ENCODE measurements at places on chromosomes 5 and 9. TPM values are rescaled to one million over a fixed set of nuclear protein-coding genes. Genes with fewer than 3 reads are reported as not detected.

DNA sequence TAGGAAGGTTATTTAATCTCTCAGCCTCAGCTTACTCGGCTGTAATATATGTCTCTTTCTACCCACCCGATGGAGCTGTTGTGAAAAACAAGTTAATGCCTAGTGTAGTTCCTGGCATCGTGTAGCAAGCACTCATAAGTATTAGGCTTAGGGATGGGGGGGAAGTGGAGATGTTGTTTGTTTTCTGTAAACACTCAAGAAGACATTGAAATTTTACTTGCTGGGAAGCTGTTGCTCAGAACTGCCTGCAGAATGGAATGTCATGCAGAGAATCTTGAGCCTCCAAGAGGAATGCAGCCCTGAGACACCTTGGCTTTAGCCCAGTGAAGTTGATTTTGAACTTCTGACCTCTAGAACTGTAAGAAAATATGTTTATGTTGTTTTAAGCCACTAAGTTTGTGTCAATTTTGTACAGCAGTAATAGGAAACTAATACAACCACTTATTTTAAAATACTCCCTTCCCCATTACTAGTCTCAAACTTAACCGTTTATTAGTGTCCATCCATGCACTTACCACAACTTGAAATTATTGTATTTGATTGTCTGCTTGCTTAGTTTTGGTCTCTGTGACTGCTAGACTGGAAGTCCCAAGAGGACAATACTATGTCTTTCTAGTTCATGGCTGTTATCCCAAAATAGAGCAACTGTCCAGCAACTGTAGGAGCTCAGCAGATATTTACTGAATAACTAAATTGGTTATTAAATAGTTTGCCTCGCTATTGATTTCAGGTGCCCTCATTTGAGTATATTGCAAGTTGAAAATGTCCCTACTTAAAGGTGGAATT is 53.8 kb downstream of the MFAP3 start:
- no peaks in the 10 kb centered on the region for H3K4me1 ChIP-seq
- no peaks in the 10 kb centered on the region for H3K36me3 ChIP-seq
- H3K27me3 ChIP-seq, result peaks cover 25% of the 10 kb centered on the region
- H3K27ac ChIP-seq, result no peak overlapping the region
- no peak overlapping the region for H3K4me3 ChIP-seq

GRCh38 chr9:2170722-2171121 is 155.6 kb downstream of the SMARCA2 start:
- H3K4me3 ChIP-seq, result no peak overlapping the region
- no peaks in the 10 kb centered on the region for H3K4me1 ChIP-seq
- H3K36me3 ChIP-seq, result peaks cover 80% of the 10 kb centered on the region
- H3K27ac ChIP-seq, result no peak overlapping the region
- DNase-seq, result no peak

DNA sequence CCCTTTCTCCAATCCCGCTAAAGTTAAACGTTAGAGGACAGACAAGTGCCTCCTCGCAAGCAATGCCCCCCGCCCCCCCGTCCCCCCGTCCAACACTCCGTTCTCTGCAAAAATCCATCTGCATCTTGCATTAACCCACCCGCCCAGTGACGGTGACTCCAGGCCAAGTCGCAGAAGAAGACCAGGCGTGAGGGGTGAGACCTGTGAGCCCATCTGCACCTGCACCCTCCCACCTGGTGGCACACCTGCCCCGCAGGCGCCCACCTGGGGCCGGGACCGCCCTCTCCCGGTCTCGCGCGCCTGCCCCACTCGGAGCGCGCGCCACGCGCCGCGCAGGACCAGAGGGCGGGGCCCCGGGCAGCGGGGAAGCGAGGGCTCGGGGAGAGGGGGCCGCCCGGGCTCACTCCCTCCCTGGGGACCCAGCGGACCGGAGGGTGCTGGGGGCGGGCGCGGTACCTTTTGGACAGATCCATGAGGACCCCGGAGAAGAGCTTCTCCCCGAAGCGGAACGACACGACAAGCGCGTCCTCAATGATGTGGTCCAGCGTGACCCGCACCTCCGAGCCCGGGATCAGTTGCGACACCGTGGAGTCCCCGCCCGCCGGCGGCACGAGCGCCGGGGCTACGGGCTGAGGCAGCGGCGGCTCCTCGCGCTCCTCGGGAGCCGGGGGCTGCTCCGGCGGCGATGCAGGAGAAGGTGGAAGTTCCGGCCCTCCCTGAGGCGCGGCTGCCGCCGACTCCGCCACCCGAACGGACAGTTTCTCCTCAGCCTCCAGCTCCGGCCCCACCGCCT is 705 bp downstream of the PWWP2A start:
- H3K27ac ChIP-seq, result peak overlapping the region; percentile 60
- H3K27me3 ChIP-seq, result peaks cover 8% of the 10 kb centered on the region
- peaks cover 22% of the 10 kb centered on the region for H3K4me1 ChIP-seq
- H3K36me3 ChIP-seq, result peaks cover 23% of the 10 kb centered on the region

- peak overlapping the region; percentile 41 for H3K4me3 ChIP-seq
- peaks cover 87% of the 10 kb centered on the region for H3K4me1 ChIP-seq
- peak overlapping the region; percentile 97 for H3K27ac ChIP-seq
- H3K27me3 ChIP-seq, result peaks cover 4% of the 10 kb centered on the region
Measured at GRCh38 chr5:159337016-159337955, 7.0 kb upstream of the IL12B start.

DNA sequence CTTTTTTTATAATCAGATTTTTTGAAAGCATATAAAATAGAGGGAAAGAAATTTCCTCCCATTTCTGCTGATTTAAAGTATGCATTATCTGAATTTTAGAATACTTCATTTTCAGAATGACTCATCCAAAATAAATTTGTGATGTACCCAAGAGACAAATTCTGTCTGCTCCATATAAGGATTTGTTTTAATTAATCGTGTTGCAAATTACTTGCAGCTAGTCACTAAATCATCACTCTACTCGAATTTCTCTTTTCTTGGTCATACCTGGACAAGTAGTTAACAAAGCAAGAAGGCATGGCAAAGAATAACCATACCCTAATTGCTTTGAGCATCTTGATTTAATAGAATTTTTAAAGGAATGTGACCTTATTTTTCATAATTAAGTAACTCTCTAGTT is 284.1 kb upstream of the GRAMD2B start:
- H3K4me1 ChIP-seq, result no peaks in the 10 kb centered on the region
- H3K27ac ChIP-seq, result no peak overlapping the region
- no peak overlapping the region for H3K4me3 ChIP-seq
- DNase-seq, result no peak

DNA sequence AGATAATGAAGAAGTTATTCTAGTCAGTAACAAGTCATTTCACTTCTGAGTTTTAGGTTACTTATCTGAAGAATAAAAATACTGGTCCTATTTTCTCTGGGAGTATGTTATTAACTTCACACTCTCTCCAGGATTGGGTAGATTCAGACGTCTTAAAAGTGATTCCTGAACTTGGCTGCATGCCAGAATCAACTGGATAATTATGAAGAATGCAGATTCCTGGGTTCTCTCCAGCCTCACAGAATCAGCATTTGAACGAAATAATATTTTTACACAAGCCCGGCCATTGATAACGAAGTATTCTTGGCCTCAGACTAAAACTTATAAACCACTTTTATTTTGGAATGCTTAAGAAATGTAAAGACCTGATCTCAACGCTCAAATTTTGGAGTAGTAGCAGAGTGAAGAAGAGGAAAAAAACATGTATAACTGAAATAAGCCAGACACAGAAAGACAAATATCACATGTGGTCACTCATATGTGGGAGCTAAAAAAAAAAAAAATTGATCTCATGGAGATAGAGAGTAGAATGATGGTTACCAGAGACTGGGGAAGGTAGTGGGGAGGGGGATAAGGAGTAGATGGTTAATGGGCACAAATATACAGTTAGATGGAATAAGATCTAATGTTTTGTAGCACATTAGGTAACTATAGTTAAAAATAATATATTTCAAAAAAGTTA is 507.3 kb downstream of the ISL1 start:
- no peaks in the 10 kb centered on the region for H3K4me1 ChIP-seq
- DNase-seq, result no peak
- no peaks in the 10 kb centered on the region for H3K36me3 ChIP-seq
- H3K4me3 ChIP-seq, result no peak overlapping the region
- no peaks in the 10 kb centered on the region for H3K27me3 ChIP-seq
- no peak overlapping the region for H3K27ac ChIP-seq

- DNase-seq, result no peak
- no peak overlapping the region for H3K4me3 ChIP-seq
- H3K27ac ChIP-seq, result no peak overlapping the region
- no peaks in the 10 kb centered on the region for H3K27me3 ChIP-seq
- H3K4me1 ChIP-seq, result no peaks in the 10 kb centered on the region
Measured at GRCh38 chr5:95069021-95069420, 215.9 kb downstream of the MCTP1 start.

GRCh38 chr5:78598973-78599372 is 49.6 kb downstream of the LHFPL2 start:
- no peak overlapping the region for H3K27ac ChIP-seq
- H3K36me3 ChIP-seq, result no peaks in the 10 kb centered on the region
- peaks cover 9% of the 10 kb centered on the region for H3K27me3 ChIP-seq

GRCh38 chr9:133452562-133452961 is 7.2 kb upstream of the CACFD1 start:
- DNase-seq, result no peak
- H3K4me3 ChIP-seq, result no peak overlapping the region
- no peaks in the 10 kb centered on the region for H3K4me1 ChIP-seq
- H3K27me3 ChIP-seq, result peaks cover 2% of the 10 kb centered on the region

GRCh38 chr5:18920966-18921365 is 1067.0 kb downstream of the CDH18 start:
- no peaks in the 10 kb centered on the region for H3K36me3 ChIP-seq
- H3K4me3 ChIP-seq, result no peak overlapping the region
- H3K27me3 ChIP-seq, result no peaks in the 10 kb centered on the region
- no peak for DNase-seq

GRCh38 chr5:81694726-81695125 is 56.2 kb downstream of the SSBP2 start:
- no peak overlapping the region for H3K27ac ChIP-seq
- H3K4me1 ChIP-seq, result peaks cover 8% of the 10 kb centered on the region
- peaks cover 20% of the 10 kb centered on the region for H3K36me3 ChIP-seq
- H3K4me3 ChIP-seq, result no peak overlapping the region
- no peaks in the 10 kb centered on the region for H3K27me3 ChIP-seq

GRCh38 chr9:107520186-107520585 is 30.6 kb upstream of the KLF4 start:
- H3K27me3 ChIP-seq, result no peaks in the 10 kb centered on the region
- no peaks in the 10 kb centered on the region for H3K4me1 ChIP-seq
- no peak overlapping the region for H3K27ac ChIP-seq
- H3K36me3 ChIP-seq, result no peaks in the 10 kb centered on the region
- no peak overlapping the region for H3K4me3 ChIP-seq

DNA sequence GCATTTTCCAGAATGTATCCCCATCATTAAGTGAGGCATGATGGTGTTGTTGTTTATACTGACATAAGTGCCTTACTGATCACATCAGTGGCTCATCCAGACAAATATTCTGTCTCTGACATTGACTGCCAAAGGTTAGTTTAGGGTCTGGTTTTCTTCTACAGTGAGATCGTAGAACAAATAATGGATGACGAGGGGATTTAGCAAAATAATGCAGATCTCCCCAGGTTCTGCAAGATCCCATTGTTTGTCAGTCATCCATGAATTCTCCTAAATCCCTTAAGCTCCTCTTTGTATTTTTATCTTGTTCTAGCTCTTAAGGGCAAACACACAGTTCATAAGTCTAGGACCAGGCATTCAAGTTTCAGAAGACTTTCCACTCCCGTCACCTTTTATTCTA is 93.1 kb upstream of the DHFR start:
- peaks cover 11% of the 10 kb centered on the region for H3K4me1 ChIP-seq
- no peak for DNase-seq
- no peak overlapping the region for H3K27ac ChIP-seq

- H3K4me1 ChIP-seq, result no peaks in the 10 kb centered on the region
- no peaks in the 10 kb centered on the region for H3K27me3 ChIP-seq
- DNase-seq, result no peak
- no peak overlapping the region for H3K4me3 ChIP-seq
- H3K27ac ChIP-seq, result no peak overlapping the region
Measured at GRCh38 chr5:96752341-96753016, 55.3 kb downstream of the ERAP1 start.

DNA sequence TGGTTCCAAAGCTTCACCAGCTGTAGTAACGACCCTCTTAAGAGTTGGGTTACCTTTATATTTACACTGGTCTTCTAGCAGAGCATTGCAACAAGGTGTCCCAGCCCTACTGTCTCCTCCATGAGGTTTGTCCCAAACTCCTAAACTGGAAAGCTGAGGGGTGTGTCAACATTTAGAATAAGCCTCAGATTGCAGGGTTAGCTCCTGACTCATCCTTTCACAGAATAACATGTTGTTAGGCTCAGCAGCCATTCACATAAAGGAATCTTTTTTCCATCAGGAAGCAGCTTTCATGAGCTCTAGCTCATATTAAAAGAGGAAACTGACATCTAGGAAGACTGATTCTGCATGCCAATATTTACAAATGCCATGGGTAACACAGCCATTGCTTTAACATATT is 238.7 kb downstream of the EFNA5 start:
- H3K36me3 ChIP-seq, result no peaks in the 10 kb centered on the region
- no peak for DNase-seq
- H3K4me1 ChIP-seq, result no peaks in the 10 kb centered on the region
- peaks cover 1% of the 10 kb centered on the region for H3K27me3 ChIP-seq
- no peak overlapping the region for H3K4me3 ChIP-seq
- no peak overlapping the region for H3K27ac ChIP-seq

DNA sequence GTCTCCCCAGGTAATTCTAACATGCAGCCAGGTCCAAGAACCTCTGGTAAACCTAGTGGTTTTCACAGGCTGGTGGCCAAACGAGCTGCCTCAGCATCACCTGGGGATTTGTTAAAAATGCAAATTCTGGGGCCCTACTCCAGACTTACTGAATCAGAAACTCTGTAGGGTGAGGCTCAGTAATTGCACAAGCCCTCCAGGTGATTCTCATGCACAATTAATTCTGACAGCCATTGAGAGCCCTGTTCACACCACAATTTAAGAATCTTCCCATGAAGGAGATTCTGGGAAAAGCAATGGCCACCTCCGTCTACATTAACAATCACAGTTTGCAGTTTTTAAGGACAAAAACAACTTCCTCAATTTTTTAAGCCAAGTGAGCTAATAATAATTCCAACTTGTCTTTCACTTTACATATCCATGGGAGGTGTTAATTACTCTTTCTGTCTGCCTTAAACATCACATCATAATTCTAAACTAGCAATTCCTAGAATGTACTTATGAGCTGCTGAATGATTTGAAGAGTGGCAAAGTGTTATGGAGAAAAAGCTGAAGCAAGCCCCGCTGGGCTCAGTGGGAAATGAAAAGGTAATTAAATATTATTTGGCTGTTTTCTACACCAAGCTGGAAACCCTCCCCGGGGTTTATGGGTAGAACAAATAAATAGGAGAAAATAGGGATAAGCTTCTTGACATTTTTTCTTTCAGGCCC is 70.0 kb downstream of the GLDC start:
- no peaks in the 10 kb centered on the region for H3K4me1 ChIP-seq
- no peaks in the 10 kb centered on the region for H3K36me3 ChIP-seq
- peaks cover 7% of the 10 kb centered on the region for H3K27me3 ChIP-seq
- no peak for DNase-seq
- H3K27ac ChIP-seq, result no peak overlapping the region

GRCh38 chr5:122965111-122965510 is 71.4 kb downstream of the PPIC start:
- no peaks in the 10 kb centered on the region for H3K36me3 ChIP-seq
- no peak overlapping the region for H3K4me3 ChIP-seq
- DNase-seq, result no peak
- no peaks in the 10 kb centered on the region for H3K27me3 ChIP-seq

Gene EGFL7
- total RNA-seq, result 0.30 TPM

Gene PHF24
- total RNA-seq, result not detected

Gene SEMA6A
- not detected for total RNA-seq

Gene CDH12
- not detected for total RNA-seq

Gene BARX1
- total RNA-seq, result 0.20 TPM

Gene PCAT7
- total RNA-seq, result not detected

Gene OTP
- not detected for total RNA-seq

Gene GADD45G
- total RNA-seq, result 40.4 TPM

Gene PCDHB16
- total RNA-seq, result not detected

Gene GNA14
- not detected for total RNA-seq

Gene GLRA1
- not detected for total RNA-seq

Gene RAI14
- total RNA-seq, result 0.76 TPM

Gene LCN10
- total RNA-seq, result not detected
